ENCODE measurements at places on chromosomes 2 and 18. TPM values are rescaled to one million over a fixed set of nuclear protein-coding genes. Genes with fewer than 3 reads are reported as not detected.

DNA sequence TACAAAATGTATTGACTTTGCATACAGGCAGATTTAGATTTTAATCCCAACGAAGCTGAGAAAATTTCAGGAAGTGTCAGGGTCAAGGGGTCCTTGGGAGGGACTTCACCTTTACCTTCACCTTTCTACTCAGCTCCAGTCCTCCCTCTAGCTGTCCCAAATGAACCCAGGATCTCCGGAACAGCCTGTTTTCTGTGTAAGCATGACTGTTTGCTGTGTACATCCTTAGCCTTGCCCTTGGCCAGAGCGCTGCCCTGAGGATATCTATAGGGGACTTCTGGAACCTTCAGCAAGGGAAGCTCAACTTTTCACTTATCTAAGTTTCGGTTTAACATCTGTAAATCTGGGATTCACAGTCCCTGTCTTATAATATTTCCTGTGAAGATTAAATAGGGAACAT is 246.8 kb upstream of the ST6GAL2 start:
- peak; percentile 17 for DNase-seq

GRCh38 chr2:138536740-138537139 is 35.2 kb downstream of the SPOPL start:
- DNase-seq = no peak

DNA sequence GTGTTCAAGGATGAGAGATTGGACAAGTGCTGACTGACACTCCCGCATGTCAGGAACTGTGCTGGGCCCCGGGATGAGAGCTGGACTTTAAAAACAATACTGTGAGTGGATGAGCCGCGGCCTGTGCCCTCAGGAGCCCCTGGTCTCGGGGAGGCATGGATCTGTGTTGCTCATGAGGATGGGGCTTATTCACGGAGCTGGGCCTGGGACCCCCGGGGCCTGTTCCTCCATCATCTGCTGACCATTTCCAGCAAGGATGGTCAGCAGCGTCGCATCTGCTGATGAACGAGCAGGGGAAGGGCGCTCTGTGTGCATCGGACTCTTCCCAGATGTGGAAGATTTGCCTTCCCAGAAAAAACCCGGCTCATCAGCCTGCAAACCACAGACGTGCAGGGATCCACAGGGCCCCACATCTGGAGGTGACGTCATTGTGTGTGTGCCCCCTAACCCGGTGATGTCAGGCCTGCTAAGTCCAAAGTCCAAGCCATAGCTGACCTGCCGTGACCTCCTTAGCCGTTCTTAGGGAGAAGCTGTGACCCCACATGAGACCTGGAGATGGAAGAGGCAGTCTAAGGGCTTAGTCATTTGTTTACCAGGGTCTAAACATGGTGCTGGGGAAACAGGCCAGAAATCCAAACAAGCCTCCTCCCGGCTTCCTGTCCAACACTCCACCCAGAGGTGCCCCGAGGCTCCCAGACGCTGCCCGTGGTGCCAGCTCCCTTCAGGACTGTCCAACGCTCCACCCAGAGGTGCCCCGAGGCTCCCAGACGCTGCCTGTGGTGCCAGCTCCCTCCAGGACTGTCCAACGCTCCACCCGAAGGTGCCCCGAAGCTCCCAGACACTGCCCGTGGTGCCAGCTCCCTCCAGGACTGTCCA is 143.9 kb downstream of the PXDN start:
- no peak for DNase-seq

- no peak for DNase-seq
Observed at GRCh38 chr2:105919826-105920225, 175.1 kb downstream of the NCK2 start.

GRCh38 chr2:170554278-170554955 is 160.7 kb upstream of the SP5 start:
- no peak for DNase-seq

- no peak for DNase-seq
Observed at GRCh38 chr2:134268265-134268664, 14.4 kb downstream of the MGAT5 start.

DNA sequence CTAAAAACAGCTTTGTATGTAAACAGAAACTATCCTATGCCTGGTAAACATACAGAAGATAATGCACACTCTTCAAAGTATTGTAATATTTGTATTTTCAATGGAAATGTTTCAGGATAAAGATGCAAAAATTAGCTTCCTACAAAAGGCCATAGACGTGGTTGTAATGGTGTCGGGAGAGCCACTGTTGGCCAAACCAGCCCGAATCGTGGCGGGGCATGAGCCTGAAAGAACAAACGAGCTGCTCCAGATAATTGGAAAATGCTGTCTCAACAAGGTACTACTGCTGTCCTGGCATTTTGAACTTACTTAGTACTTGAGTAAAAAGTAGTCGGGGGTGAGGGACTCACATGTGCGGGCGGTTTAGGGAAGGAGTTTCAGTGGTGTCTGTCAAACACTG is 5.4 kb downstream of the TRAF3IP1 start:
- no peak for DNase-seq

DNA sequence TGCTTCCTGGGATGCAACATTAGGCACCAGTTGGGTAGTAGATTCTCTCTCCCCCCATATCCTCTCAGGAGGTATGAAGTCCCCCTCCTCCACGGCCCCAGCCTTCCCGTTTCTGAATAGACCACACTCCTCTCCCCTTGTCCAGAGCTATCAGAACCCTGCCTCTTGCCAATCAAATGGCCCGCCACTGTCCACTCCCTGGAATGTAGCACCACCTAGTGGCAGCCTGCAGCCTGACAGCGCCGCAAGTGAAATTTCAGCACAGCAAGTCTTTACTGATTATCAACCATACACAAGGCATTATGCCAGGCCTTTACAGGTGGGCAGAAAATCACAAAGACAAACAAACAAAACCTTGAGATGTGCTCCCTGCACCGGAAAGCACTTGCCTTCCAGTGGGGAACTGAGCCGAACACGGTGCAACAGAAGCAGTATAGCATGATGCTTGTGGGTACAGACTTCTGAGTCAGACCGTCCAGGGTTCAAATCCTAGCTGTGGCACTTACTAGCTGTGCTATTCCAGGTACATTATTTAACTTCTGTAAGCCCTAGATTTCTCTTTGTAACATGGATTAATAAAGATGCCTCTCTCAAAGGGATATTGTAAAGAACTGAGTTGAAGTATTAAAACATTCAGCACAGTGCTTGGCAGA is 174.0 kb downstream of the SMAD2 start:
- peak; percentile 81 for DNase-seq

DNA sequence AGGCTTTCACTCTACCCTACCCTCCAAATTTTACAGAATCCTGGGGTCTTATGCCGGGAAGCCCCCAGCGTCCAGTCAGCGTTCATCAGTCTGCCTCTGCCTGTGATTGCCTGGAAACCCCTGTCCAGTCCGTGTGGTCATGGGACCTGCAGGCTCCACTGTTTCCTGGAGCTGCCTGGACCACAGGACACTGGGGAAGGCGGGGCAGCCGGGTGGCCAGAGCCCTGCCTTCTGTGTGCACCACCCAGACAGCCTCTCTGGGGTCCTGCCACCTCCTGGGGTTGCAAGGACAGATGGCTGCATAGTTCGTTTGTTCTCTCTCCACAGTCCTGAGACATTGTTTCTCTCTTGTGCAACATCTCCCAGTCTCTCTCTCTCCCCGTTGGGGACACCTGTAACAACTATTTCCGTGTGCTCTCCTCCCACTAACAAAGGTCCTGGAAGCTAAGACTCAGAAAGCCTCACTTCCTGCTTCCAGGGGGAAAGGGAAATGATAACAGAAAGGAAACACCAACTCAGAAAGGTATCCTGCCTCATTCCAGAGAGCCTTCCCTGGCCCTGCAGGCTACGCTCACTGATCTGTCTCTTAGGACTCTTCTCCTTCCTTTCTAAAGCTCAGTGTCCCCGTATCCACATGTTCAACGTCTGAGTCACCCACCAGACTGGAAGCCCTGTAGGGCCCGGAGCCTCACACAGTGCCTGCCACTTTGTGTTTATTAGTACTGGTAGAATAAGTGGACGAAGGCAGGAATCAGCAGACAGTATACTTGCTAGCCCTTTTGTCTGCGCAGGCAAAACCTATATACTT is 192.8 kb upstream of the RAB12 start:
- DNase-seq = no peak

DNA sequence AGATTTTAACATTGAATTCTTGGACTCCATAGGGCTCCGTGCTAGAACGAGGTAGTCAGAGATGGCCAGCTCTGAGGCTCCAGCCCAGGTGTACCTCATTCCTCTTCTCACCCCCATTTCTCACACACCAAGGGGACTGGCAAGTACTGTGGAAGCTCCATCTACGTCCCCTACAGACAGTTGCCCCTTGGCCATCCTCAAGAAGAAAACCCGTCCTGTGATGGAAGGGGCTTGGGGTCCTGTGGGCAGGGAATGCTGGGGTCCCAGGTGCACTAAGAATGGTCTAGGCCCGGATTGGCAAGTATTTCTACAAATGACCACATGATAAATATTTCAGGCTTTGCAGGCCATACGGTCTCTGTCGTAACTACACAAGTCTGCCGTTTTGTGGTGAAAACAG is 110.3 kb downstream of the PDCL3 start:
- no peak for DNase-seq

- DNase-seq = no peak
Observed at GRCh38 chr18:54726143-54726542, 102.1 kb upstream of the RAB27B start.

DNA sequence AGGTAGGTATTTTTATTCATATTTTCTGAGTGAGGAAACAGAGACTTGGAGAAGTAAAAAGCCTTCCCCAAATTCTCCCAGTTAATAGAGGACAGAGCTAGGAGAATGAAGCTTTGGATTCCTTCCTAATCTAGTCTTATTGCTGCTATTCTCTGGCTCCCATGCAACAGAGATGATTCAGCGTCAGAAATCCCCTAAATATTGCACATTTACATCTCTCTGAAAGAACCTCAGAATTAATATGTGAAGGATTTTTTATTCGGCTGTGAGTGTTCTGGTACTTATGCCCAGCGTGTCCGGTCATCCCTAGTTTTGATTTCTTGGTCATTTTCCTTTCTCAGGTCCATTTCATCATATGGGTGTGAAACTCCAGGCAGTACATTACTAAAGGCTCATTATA is 91.2 kb upstream of the SESTD1 start:
- DNase-seq = no peak

GRCh38 chr18:52140986-52141385 is 199.0 kb upstream of the DCC start:
- no peak for DNase-seq

DNA sequence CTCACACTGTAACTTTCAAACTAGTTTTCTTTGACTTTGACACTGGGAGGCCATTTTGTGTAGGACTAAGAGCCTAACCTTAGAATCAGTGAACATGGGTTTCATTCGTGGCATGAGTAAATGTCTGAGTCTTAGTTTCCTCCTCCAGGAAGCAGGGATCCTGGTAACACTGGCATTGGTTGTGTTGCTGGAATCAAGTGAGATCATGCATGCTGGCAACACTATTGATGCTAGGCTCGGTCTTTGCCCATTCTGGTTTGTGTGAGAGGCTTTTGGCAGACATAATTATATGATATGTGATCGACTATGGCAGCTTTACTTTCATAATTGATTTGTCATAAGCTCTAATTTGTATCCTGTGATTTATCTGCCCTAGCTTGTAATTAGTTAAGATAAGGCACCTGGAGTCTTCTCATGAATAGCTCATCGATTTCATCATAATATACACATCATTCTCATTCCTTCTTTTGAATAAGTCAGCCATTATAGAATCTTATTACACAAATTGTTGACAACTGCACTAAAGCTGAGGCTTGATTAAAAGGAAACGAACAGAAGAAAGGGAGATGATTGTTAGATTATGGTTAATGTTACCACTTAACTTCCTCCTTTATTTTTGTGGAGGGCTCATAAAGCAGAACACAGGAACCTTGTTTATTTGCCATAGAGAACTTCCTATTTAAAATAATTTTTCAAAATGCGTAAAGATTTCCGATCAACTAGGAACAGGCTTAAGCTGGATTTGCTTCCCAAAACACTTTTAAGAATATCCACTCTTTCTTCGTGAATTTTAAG is 12.6 kb downstream of the PPP1R1C start:
- DNase-seq = no peak

DNA sequence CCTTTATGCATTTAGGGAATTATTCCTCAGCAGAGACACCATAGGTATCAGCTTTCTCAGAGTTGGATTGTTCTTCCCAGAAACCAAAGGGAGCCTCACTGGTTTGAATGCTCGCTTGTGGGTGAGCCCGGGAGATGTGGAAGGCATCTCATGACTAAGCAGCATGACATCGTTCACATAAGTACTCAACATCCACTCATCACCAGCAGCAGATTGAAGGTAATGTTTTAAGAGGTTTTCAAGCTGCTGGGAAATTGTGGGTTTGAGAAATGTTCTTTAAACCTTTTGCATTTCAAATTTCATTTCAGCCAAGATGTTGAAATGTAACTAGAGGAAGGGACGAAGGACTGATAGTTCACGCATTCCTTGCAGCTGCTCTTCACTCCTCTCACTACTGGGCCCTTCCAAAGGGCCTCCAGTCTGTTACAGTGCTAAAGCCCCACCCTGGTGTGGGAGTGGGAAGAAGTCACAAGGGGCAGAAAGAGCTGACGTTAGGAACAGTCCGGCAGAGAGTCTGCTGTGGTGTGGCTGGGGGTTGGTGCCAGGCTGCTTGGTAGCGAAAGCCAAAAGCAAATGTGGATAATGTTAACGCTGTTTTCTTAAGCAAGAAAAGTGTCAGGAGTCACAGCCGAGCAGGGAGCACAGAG is 324.5 kb upstream of the EPHA4 start:
- DNase-seq = peak; percentile 60

DNA sequence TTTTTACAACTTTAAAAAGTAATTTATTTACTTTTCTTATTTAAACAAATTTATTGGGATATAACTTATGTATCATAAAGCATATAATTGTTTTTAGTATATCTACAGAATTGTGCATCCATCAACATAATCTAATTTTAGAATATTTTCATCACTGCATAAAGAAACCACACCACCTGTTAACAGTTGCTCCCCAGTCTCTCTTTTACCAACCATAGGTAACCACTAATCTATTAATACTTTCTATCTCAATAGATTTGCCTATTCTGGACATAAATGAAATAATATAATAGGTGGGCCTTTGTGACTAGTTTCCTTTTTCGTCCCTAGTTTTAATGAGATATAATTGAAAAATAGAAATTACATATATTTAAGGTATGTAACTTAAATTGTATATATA is 90.6 kb downstream of the ADAM23 start:
- DNase-seq = no peak

- DNase-seq = no peak
Observed at GRCh38 chr2:21404137-21404536, 280.4 kb downstream of the TDRD15 start.

The KCNJ13 gene
- 2.8 TPM for total RNA-seq

The SANBR gene
- total RNA-seq = 12.4 TPM

The LAPTM4A gene
- total RNA-seq = 431 TPM

The VWC2L gene
- total RNA-seq = 1.6 TPM

The UCN gene
- 18.8 TPM for total RNA-seq

The PDE1A gene
- 29.8 TPM for total RNA-seq

The XIRP2 gene
- 3.9 TPM for total RNA-seq

The COBLL1 gene
- total RNA-seq = 14.5 TPM

Measured in testis (tissue), 5 donors.